ENCODE measurements at places on chromosomes 2 and 18.

DNA sequence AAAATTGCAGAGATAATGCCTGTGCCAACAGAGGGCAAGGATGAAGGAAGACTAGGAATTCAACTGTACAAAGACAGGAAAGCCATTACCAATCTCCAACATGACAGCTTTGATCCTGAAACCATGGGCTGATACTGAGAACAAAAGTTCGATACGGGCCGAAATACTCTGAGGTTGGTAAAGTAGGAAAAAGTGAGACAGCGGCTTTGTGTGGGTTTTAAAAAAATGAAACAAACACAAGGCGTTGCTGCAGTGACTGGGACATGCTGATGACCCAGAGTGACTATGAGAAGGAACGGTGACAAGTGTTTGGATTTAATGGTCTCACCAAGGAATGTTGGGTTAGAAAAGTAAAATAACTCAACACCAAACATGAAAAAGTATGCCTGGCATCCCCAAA lies 24.2 kb upstream of the SDC1 start:
- no peak for DNase-seq

GRCh38 chr2:11863103-11863502 lies 116.7 kb downstream of the LPIN1 start:
- no peak for DNase-seq

DNA sequence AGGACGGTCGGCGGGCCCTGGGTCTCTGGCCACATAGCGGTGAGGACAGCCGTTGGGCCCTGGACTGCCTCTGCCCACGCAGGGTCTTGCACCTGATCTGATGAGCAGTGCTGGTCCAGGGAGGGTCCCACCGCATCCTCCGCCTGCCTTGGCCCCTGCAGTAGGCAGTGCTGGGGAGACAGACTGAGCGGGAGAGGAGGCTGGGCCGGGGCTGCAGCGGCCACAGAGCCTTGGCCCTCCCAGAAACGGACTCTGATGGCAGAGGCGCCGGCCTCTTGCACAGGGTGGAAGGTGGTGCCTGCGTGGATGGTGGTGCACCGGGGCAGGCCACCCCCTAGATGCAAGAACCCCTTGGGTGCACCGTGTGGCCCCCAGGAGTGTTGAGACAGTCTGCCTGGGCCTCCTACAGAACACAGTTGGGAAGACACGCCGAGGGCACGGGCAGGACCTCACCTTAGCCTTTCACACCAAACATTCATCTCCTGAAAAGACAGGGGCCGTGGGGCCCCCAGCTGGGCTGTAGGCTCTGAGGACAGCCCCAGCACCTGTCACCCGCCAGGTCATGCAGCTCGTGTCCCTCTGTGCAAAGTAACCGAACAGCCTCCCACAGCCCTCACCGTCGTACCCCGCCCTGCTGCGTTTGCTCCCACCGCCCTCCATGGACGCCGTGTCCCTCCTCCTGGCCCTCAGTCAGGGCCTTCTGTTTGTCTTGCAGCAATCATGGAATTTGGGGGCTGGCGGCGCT lies 36.8 kb downstream of the NFATC1 start:
- DNase-seq, result no peak

GRCh38 chr2:104889960-104890684 lies 36.2 kb downstream of the POU3F3 start:
- no peak for DNase-seq

GRCh38 chr18:76452357-76452756 lies 42.7 kb downstream of the ZNF516 start:
- no peak for DNase-seq

- DNase-seq, result no peak
Measured at GRCh38 chr2:63721082-63721424, 120.6 kb upstream of the UGP2 start.

- no peak for DNase-seq
Measured at GRCh38 chr18:72376256-72376655, 167.9 kb downstream of the CBLN2 start.

- DNase-seq, result no peak
Measured at GRCh38 chr2:197615016-197615652, 60.3 kb downstream of the RFTN2 start.

DNA sequence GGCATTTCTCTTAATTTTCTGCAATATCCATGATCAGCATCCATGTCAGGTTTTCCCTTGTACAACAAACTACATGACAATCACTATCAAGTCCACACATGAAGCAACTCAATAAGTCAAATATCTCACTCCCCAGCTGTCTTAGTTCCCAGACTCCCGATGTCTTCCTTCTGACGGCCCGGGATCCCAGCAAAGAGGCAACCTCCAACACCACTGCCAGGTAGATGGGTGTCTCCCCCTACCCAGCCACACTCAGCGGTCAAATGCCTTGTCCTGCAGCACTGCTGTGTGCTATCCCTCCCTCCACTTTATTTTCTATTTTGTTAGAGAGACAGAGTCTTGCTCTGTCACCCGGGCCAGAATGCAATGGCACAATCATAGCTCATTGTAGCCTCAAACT lies 23.3 kb downstream of the TRABD2A start:
- no peak for DNase-seq

DNA sequence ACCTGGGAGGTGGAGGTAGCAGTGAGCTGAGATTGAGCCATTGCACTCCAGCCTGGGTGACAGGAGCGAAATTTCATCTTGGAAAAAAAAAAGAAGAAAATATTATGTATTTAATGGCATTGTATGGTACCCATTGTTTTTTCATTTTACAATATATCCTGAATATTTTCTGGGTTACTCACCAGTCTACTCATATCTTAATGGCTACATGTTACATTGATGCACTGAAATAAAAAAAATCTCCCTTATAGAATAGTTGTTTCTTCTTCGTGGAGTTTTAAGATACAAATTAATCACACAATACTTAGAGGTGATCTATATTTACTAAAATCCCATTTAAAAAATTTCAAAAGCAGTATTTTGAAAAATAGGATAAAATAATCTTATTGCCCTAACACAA lies 66.3 kb upstream of the XPO1 start:
- DNase-seq, result no peak

- no peak for DNase-seq
Measured at GRCh38 chr2:41137031-41137430, 685.1 kb upstream of the SLC8A1 start.

DNA sequence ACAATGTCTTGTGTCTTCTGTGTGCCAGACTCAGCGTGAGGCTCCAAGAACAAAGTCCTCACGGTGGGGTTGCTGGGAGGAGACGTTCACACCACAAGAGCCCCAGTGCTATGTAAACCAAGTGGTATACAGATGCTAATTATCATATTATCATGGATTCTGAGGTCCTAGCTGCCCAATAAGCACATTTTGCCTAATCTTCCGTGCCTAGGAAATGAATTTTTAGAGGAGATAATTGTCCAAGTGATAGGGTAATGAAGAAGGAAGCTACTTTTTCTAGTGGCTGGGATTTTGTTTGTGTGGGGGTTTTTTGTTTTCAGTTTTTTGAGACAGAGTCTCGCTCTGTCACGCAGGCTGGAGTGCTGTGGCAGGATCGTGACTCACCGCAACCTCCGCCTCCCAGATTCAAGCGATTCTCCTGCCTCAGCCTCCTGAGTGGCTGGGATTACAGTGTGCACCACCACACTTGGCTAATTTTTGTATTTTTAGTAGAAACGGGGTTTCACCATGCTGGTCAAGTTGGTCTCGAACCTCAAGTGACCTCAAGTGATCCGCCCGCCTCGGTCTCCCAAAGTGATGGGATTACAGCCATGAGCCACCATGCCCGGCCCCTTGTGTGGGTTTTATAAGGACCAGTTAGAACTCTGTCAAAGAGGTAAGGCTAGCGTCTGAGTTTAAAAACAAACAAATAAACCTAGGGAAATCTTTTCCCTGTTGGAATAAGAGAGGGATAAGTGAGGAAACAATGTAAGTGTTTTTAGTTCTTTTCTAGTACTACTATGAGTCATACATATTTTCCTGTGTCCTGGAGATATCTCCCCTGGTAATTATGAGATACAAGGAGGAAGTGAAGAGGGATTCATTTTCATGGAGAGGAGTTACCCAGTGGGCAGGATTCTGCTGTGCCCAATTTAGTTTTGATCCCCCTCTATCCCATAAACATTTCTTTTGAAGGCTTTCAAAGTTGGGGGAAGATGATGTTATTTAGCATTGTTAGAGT lies 9.5 kb upstream of the SMAD7 start:
- no peak for DNase-seq

- no peak for DNase-seq
Measured at GRCh38 chr2:175057078-175057685, 52.0 kb upstream of the CHN1 start.

GRCh38 chr18:74082742-74083556 lies 64.7 kb downstream of the FBXO15 start:
- DNase-seq, result no peak

GRCh38 chr18:23183411-23184150 lies 48.3 kb downstream of the CABLES1 start:
- no peak for DNase-seq

GRCh38 chr2:33482518-33482917 lies 6.1 kb downstream of the RASGRP3 start:
- DNase-seq, result no peak

DNA sequence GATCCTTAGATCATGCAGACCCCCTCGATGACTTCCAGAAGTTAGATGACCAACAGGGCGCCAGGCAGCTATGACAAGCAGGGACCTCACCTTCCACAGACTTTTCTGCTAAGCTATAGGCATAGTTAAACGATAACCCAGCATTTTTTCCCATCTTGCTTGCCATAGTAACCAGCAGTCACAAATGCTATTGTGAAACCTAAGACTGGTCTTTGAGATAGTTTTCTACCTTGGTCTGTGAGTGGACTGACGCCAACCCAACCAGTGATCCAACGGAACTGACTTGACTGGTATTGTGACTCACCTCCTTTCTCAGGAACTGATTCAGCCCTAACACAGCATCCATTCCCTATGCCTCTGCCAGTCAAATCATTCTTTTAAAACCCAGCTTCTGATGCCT lies 361.2 kb downstream of the LRRTM4 start:
- DNase-seq, result no peak

GRCh38 chr2:102253140-102253752 lies 58.1 kb upstream of the IL1RL1 start:
- DNase-seq, result no peak

GRCh38 chr2:885230-886071 lies 65.2 kb upstream of the SNTG2 start:
- no peak for DNase-seq

All from hypothalamus (tissue), 51 donors.